ENCODE measurements at places on chromosomes 4 and X.

GRCh38 chrX:9442056-9442455 lies 22.8 kb upstream of the TBL1X start:
- DNase-seq = no peak

GRCh38 chr4:188032583-188032982 lies 37.0 kb downstream of the ZFP42 start:
- DNase-seq = no peak

DNA sequence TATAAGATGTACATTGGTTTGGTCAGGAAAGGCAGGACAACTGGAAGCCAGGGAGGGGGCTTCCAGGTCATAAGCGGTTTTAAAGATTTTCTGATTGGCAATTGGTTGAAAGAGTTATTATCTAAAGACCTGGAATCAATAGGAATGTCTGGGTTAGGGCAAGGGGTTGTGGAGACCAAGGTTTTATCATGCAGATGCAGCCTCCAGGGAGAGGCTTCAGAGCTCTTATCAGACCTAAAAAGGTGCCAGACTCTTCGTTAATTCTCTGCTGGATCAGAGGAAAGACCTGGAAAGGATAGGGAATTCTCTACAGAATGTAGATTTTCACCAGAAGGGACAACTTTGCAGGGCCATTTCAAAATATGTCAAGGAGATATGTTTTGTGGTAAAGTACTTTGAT lies 62.8 kb downstream of the BEX3 start:
- DNase-seq = no peak

GRCh38 chr4:15234856-15235126 lies 193.0 kb upstream of the C1QTNF7 start:
- no peak for DNase-seq

- no peak for DNase-seq
Measured at GRCh38 chr4:54542540-54543041, 115.2 kb upstream of the KIT start.

- no peak for DNase-seq
Measured at GRCh38 chrX:44202596-44202995, 140.9 kb downstream of the EFHC2 start.

DNA sequence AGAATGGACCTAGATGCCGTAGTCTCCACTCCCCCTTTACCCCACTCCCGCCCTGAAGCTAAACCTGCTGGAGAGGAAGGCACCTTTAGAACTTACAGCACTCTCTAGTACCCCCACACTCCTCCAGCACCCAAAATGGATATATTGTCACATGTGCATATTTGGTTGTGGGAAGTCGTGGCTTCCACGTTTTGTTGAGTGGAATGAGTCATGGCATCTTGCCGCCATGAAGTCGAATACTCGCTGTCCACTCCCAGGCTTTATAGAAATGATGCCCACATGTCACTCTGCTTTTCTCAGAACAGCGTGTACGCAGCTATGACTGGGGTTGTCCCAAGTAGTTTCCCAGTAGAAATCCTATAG lies 545 bp downstream of the ABCE1 start:
- DNase-seq = peak; percentile 12

GRCh38 chr4:78518561-78518960 lies 33.0 kb upstream of the ANXA3 start:
- no peak for DNase-seq

DNA sequence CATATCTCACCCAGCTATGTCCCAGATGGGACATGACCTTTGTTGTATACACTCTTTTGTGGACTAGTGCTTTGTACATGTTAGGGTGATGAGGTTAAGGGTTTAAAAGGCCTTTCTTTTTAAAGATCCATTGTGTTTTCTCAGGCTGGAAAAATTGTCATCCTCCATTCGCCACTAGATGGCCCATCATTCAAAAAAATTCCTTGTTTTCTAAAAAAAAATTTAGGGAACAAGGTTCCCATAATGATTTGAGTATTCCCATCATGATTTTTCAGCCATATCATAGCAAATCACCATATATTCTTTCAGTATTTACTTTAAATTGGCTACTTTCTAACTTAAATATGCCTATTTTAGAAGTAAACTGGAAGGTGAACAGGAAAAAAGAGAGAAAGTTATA lies 91.9 kb upstream of the TMEM164 start:
- no peak for DNase-seq

GRCh38 chr4:174613979-174614378 lies 91.7 kb upstream of the HPGD start:
- DNase-seq = no peak

DNA sequence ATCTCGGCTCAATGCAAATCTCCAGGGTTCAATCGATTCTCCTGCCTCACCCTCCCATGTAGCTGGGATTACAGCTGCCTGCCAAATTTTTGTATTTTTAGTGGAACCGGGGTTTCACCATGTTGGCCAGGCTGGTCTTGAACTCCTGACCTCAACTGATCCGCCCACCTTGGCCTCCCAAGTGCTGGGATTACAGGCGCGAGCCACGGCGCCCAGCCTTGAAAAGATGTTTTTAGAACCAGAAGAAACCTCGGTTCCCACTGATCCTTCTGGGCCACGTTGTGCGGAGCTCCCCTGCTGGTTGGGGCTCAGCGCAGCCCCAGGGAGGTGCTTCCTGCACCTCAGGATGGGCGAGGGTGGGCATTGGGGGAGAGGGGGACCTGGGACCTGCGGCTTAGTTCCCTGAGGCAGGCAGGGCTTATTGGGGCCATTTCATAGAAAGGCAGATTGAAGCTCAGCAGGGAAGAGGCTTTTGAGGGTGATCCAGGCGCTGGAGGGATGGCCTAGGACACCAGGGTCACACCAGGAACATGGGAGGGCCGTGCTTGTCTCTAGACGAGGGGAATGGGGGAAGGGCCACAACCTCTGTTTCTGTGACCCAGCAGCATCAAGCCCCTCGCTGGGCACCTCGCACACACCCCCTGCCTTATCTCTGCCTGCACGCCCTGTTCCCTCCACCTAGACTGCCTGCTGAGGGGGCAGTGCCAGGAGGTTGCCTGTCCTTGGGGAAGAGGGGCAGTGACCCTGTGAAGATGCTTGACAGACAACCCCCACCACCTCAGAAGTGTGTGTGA lies 6.3 kb upstream of the ADD1 start:
- no peak for DNase-seq

GRCh38 chr4:31107362-31107761 lies 387.2 kb downstream of the PCDH7 start:
- DNase-seq = no peak

DNA sequence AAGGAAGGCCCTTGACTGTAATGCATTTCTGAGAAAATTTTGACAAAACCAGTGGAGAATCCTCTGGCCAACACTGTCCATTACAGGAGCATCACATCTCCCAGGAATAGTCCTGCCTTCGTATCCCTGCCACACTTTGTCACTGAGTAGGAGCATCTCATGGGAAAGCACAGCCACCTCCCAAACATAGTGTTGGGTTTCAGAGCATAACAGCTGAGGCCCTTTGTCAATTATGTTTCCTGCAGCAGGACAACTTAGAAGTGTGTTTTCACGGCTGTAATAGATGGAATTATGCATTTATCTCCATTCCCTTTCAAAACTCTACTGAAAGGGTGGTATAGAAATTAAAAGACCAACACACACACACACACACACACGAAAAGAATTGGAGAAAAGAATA lies 91.1 kb upstream of the SMAD1 start:
- no peak for DNase-seq

DNA sequence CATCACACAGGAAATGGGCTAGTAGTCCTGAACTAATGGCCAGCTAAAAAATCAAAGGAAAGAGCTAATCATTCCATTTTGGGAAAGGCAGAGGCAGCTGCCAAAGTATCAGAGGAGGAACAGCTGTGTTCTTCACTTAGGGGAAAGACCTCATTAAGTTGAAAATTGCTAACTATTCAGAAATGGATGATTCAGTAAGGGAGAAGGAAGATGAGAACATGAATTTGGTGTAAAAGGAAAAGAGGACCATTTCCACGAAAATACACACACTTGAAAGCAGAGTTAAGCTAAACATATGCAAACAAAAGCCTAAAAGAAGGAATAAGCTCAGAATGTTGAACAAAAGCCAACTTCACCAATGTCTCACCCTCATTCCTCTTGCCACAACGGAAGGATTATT lies 90.4 kb downstream of the PCDH19 start:
- no peak for DNase-seq

DNA sequence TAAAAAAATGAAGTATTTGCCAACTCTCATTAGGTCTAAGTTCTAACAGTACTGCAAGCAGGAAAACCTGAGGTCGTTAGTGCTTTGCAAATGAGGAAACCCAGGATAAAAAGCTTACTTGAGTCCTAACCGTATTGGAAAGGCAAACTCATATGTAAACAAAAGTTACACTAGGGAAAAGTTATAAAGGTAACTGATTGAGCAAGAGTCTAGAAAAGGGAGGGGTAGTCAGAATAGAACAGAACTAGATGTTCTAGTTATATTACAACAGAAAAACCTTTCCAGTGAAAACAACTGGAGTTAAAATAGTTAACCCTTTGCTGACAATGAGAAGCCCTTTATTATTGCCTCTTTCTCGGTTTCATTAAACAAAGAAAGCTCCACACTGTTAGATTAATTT lies 66.4 kb upstream of the MAOA start:
- no peak for DNase-seq

- no peak for DNase-seq
Measured at GRCh38 chr4:156595041-156595440, 376.6 kb downstream of the PDGFC start.

DNA sequence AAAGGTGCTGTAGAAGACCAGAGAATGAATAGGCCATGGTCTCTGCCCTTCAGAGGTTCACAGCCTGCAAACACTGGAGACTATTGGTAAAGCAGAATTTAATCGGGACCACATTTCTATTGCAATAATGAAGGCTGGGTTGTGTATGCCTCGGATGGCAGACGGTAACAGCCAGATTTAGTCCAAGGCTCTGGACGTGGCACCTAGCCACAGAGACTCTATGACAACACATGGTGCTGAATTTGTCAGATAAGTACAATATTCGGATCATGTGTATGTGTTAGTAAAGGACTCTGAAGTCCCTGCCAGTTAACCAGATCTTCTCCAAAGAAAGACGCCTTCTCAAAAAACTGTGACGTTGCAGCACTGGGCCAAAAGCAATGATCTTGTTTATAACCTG lies 129.0 kb downstream of the DCTD start:
- DNase-seq = no peak

GRCh38 chr4:76305033-76305687 lies 1.4 kb upstream of the STBD1 start:
- no peak for DNase-seq

GRCh38 chr4:173360587-173361221 lies 10.1 kb upstream of the SAP30 start:
- no peak for DNase-seq

DNA sequence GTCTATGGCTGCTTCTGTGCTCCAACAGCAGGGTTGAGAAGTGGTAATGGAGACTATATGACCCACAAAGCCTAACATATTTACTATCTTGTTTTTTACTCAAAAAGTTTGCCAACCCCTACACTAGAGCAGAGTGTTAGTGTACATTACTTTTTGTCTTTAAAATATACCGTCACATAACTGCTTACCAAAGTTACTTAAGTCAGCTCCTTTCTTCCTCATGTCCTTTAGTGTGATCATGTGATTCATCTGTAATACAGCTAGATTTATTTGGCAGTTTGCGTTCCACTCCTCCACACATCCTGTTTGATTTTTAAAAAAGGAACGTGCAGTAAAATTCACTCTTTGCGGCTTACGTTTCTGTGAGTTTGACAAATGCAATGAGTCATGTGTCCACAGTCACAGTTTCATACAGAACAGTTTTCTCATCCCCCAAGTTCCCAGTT lies 162.4 kb upstream of the GPRIN3 start:
- no peak for DNase-seq

DNA sequence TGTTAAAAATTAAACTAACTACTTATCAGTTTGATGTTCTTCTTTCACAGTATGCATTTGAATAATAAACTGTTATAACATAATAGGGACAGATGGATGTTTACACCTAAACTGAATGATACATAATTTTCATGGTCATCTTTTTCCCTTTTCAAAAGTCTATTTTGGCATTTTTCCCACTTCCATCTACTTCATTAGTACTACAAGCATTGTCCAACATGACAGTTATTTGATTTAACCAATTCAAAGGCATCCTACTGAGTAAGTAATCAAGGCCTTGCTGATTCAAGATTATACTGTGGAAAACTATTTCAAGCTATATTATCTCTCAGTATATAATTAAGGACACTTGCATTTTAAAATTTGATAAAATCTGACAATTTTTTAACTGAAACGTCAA lies 212.9 kb downstream of the FAT4 start:
- no peak for DNase-seq

- DNase-seq = no peak
Measured at GRCh38 chr4:159655547-159655946, 552.7 kb downstream of the RAPGEF2 start.

GRCh38 chrX:34559325-34559724 lies 97.8 kb downstream of the TMEM47 start:
- no peak for DNase-seq

GRCh38 chr4:3801931-3802550 lies 35.9 kb downstream of the ADRA2C start:
- DNase-seq = no peak

- no peak for DNase-seq
Measured at GRCh38 chrX:48156014-48156413, 25.6 kb downstream of the SPACA5B start.

DNA sequence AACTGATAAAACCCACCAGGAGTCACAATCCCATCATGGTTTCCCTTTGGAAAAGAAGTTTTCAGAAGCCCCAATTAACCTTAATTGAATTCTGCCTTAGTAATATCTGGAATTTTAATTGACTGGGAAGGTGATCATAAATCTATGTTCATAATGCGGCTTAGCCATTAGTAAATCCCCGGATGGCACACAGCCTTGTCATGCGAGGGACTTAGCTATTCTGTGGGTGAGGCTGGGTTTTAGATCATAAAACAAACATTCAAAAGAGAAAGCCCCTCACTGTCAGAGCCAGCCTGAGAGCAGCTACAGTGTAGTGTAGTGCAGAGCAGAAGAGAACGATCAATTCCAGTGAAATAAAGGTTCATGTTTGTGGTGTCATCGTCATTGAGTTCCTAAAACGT lies 124.0 kb upstream of the NOCT start:
- no peak for DNase-seq

DNA sequence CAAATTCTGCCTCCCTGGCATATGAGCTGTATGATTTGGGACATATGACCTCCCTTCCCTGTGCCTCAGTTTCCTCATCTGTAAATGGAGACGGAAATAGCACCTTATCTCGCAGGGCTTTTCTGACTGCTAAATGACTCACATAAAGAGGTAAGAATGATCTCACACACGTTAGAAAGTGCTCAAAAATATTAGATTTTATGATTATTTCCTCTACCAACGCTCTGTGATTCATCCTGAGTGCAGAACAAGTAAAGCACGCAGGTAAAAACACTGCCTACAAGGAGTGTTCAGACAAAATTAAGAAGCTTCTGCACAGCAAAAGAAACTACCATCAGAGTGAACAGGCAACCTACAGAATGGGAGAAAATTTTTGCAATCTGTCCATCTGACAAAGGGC lies 21.1 kb downstream of the ACSL1 start:
- DNase-seq = no peak
